HS-5 (cell line): ENCODE measurements at places on chromosomes 11 and 22.

DNA sequence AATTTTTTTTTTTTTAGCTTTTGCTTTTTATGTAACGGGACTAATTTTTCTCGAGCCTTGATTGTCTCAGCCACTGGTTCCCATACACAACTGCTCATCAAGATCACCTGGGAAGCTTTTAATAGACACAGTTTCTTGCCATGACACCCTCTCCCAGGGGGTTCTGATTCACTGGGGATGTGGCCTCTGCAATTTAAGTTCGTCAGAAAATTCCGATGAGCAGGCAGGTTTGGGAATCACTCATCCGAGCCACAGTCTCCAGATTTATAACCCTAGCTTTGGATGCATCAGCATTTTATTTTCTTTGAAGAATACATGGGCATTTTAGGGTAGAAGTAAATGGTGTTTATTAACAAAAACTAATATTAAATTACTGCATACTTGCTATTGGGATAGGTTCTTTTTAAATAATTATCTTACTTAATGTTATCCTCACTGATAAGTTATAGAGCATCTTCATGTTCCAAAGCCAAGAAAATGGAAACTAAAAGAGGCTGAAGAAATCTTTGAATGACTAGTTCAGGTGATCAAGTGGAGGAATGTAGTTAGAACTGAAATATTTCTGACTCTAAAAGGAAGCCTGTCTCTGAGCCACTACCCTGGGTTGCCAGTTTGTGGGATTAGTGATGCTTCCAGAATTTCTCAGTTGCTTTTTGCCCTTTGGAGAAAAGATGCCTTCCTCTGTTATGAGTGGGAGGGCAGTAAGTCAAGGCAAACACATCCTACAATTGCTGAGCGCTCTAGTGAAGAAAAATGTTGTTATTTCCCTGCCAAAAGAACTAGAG, 319.0 kb downstream of the DDX10 start:
- DNase-seq = no peak

- DNase-seq = no peak
These were observed 166.6 kb downstream of the MIAT start for GRCh38 chr22:26823966-26824365.

DNA sequence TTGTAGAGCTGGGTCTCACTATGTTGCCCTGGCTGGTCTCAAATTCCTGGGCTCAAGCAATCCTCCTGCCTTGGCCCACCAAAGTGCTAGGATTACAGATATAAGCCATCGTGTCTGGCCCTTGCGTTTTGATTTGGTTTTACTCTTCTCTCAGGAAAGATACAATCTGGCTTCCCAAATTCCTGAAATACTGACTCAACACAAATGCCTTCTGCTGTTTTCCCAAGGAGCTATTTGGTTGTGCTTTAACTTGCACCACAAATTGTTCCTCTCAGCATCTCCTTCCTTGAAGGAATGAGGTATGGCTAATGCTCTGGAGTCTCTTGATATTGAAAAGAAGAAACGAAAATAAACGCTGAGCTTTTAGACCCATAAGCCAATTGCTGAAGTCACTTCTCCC, 110.0 kb upstream of the PAX6 start:
- peak; percentile 13 for DNase-seq

- DNase-seq = no peak
These were observed 19.7 kb upstream of the NUP160 start for GRCh38 chr11:47867823-47868222.

DNA sequence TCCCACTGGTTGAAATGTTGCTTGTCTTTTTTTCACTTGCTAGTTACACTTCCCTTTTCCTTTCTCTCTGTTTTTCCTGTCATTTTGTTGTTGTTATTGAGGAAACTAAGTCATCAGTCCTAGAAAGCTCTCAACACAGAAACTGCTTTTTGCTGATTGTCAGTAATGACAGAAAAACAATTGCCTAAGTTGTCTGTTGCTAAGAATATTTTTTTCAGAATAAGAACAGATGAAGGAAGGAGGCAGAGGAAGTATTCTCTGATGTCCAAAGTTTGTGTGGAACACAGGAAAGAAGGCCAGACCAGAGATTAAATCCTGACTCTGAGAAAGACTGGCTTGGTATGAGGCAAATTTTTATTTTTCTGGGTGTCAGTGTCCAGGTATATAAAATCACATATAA, 163.3 kb downstream of the CASP12 start:
- no peak for DNase-seq

DNA sequence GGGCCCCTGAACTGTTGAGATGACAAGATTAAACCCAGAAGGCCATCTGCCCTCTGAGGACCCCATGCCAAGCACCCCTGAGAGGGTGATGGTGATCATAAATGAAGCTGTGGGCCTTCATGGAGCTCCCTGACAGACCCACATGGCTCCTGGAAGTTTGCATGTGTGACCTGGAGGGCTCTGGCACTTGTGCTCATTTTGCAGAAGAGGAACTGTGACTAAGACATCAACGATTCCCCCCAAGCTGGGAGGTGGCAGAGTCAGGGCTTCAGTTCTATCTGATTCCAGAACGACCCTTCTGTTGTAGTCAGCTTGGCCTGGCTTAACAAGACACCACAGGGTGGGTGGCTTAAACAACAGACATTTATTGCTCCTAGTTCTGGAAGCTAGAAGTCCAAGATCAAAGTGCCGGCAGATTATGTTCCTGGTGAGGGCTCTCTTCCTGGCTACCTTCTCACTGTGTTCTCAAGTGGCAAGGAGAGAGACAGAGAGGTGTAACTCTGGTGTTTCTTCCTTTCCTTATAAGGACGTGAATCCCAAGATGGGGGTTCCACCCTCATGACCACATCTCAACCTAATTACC, 46.4 kb upstream of the CD82 start:
- no peak for DNase-seq
